Inflammatory macrophage (primary cell): ENCODE measurements at places on chromosomes 16 and 17.

DNA sequence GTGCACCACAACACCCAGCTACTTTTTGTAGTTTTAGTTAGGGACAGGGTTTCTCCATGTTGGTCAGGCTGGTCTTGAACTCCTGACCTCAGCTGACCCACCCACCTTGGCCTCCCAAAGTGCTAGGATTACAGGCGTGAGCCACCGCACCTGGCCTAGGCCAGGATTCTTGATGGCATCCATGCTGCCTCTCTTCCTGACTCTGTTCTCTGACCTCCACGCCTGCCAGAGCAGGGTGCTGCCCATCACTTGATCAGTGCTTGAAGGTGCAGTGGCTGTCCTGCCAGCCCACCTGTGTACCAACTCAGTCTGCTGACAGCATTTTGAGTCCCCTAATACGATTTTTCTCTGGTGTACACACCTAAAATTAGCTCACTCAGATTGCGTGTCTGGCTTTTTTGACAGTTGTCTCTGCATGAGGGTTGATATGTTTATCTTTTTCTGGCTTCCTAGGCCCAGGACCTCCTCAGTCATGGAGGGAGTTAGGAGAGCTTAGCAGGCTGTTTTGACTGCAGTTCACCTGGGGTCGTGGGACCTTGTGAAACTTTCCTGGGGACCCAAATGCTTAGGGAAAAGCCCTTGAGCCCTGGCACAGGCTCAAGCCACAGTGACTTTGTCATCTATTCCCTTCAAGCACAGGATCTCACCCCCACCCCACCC lies 5.9 kb downstream of the HAS3 start:
- DNase-seq = no peak

DNA sequence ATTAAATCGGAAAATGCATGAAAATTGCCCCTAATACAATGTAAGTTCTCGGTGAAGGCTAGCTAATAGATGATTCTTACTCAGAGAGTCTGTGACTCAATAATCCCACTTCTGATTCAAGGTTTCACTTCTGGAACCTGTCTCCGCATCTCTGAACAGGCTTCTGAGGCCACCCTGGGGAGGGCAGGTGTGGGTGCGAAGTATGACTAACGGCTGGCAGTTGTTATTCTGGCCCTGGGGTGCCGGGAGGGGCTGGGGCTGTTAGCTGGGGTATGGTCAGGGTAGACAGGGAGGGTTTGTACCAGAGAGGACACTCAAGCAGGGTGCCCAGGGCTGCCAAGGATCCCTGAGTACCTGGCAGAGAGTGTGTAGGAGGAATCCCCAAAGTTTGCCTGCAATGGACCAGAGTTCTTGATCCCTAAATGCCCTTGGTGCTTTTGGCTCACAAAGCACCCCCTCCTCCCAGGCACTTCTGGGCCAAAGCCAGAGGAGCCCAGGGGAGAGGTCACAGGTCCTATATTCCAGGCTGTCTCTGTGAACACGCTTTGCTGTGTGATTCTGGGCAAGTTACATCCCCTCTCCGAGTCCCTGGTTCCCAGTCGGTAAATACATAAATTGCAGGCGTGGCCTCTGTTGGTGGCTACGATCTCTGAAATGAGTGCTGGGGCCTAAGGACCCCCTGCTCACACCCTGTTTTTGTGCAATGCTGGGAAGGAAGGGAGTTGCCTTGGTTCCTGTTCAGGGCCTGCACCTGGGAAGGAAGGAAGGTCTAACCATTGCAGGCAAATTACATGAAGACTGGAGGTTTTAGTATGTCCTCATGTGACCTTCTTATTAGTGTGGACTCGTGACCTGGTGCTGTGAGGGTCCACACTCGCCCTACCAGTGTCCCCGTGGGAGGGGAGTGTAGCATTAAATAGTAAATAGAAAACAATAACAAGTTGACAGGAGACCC lies 49.9 kb upstream of the CPNE2 start:
- DNase-seq = peak; percentile 39

DNA sequence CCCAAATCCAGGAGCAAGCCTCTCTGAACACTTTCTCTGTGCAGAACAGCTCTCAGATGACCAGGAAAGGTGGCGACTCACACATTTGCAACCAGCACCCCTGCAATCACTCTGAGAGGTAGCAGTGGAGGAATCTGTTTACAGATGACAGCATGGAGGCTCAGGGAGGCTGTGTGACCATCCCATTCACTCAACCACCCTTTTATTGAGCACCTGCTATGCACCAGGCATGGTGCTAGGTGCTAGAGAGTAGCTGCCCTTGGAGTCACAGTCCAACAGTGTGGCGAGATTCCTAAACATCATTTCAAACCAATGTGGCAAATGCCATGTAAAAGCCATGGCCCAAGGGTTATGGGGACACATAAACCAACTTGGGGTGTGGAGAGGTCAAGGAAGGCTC lies 1.5 kb upstream of the ITGB4 start:
- DNase-seq = no peak

DNA sequence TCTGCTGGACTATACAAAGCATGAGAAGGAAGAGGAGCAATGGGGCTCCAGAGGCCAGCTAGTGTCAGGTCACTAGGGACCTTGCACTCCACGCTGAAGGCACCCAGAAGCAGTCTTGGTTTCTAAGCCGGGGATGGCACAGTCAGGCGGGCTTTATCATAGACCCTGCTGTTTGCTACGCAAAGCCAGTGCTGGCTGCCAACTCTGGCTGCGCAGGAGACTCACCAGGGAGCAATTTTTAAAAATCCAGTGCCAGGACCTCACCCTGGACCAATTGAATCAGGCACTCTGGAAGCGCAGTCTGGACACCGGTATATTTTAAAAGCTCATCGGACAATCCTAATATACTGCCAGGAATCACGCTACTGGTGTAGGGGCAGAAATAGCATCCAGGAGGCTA lies 368.5 kb upstream of the XYLT1 start:
- no peak for DNase-seq
